ENCODE measurements at places on chromosomes 1 and 21. TPM values are rescaled to one million over a fixed set of nuclear protein-coding genes. Genes with fewer than 3 reads are reported as not detected.

The SDHB gene
- 61.1 TPM for total RNA-seq

The PROK1 gene
- total RNA-seq, result not detected

The CD34 gene
- total RNA-seq, result 0.08 TPM

The TSPEAR gene
- total RNA-seq, result not detected

The SOAT1 gene
- total RNA-seq, result 45.0 TPM

The CNST gene
- 111 TPM for total RNA-seq

The ACP6 gene
- total RNA-seq, result 21.2 TPM

The CASP9 gene
- total RNA-seq, result 14.7 TPM

The FLG2 gene
- not detected for total RNA-seq

The ARHGAP30 gene
- total RNA-seq, result 235 TPM

The TMCC2 gene
- total RNA-seq, result 1.8 TPM

The FALEC gene
- total RNA-seq, result 0.44 TPM

The EPHB2 gene
- total RNA-seq, result 0.38 TPM

All from naive thymus-derived CD4-positive, alpha-beta T cell (primary cell).